ENCODE measurements at places on chromosomes 11 and 22.

- DNase-seq: no peak
Observed at GRCh38 chr11:77042111-77042726, 8.0 kb downstream of the B3GNT6 start.

GRCh38 chr11:121630041-121630440 lies 177.3 kb upstream of the SORL1-AS1 start:
- DNase-seq: no peak

GRCh38 chr11:57630171-57630570 lies 19.5 kb downstream of the YPEL4 start:
- DNase-seq: no peak

DNA sequence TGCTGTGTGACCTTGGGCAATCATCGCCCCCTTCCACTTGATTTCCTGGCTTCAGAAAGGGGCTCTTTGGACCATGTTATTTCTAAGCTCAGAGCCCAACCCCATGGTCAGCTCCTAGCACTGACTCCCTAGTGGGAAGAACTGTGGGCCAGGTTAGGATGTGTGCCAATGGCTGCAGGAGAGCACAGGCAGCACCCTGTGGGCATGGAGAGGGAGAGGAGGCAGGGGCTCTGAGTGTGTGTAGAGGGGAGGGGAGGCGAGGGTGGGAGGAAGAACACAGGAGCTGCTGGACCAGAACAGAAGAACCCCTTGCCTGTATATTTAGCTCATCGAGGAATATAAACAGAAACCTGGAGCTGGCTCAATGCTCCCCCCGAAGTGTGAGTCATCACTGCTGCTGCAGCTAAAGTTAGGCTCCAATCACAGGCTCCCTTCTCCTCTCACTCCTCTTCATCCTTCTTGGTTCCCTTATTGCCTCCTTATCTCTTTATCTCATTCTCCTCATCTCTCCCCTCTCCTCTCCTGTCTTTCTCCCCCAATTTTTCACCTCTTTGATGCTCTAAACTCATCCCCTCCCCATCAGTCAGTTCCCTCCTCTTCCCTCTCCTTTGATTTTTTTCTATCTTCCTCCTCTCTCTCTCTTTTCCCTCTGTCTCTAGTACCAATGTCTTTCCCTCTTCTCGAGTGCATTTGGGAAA lies 14.5 kb upstream of the RPS19BP1 start:
- peak; percentile 65 for DNase-seq

GRCh38 chr11:129458278-129458677 lies 82.6 kb downstream of the BARX2 start:
- DNase-seq: no peak

- DNase-seq: no peak
Observed at GRCh38 chr22:48718818-48719500, 1108.7 kb downstream of the BRD1 start.

All from NCI-H1092 (cell line).